ENCODE measurements at places on chromosomes 12 and 14.

GRCh38 chr12:107912421-107913004 is 138.0 kb downstream of the ASCL4 start:
- H3K27me3 ChIP-seq = peaks cover 93% of the 10 kb centered on the region
- DNase-seq = peak; percentile 52
- no peaks in the 10 kb centered on the region for H3K36me3 ChIP-seq
- peak overlapping the region; percentile 64 for H3K4me3 ChIP-seq
- H3K27ac ChIP-seq = no peak overlapping the region

DNA sequence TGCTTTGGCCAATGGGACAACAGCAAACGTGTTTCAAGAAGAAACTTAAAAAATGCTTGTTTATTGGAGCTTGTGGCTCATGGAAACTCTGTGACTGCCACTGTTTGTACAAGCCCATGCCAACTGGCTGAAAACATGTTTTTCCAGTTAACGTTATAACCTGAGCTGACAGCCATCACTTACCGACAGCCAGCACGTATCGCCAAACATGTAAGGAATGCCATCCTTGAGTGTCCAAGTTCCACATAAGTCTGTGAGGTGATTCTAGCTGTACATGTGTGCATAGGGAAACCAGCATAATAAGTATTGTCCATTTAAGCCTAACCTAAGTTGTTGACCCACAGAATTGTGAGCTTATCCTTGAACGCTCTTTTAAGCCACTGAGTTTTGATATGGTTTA is 596.9 kb downstream of the TRHDE start:
- no peaks in the 10 kb centered on the region for H3K36me3 ChIP-seq
- no peaks in the 10 kb centered on the region for H3K27me3 ChIP-seq
- DNase-seq = no peak
- no peaks in the 10 kb centered on the region for H3K4me1 ChIP-seq

GRCh38 chr12:97512696-97513095 is 50.1 kb downstream of the RMST start:
- no peaks in the 10 kb centered on the region for H3K36me3 ChIP-seq
- no peaks in the 10 kb centered on the region for H3K27me3 ChIP-seq
- H3K27ac ChIP-seq = no peak overlapping the region
- no peak for DNase-seq
- H3K4me1 ChIP-seq = no peaks in the 10 kb centered on the region

DNA sequence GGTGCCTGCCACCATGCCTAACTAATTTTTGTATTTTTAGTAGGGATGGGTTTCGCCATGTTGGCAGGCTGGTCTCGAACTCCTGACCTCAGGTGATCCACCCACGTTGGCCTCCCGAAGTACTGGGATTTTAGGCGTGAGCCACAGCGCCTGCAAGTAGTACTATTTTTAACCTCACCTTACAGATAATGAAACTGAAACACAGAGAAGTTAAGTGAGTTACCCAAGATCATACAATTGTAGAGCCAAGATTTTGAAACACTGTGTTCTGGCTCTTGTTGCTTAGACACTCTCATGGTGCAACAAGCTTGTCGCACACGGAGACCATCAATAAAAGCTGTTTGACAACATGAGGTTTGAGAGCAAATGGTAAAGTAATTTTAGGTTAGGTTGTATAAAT is 159.1 kb upstream of the LMNTD1 start:
- no peak for DNase-seq
- H3K36me3 ChIP-seq = no peaks in the 10 kb centered on the region
- no peak overlapping the region for H3K27ac ChIP-seq
- H3K27me3 ChIP-seq = no peaks in the 10 kb centered on the region
- H3K4me3 ChIP-seq = no peak overlapping the region
- no peaks in the 10 kb centered on the region for H3K4me1 ChIP-seq

DNA sequence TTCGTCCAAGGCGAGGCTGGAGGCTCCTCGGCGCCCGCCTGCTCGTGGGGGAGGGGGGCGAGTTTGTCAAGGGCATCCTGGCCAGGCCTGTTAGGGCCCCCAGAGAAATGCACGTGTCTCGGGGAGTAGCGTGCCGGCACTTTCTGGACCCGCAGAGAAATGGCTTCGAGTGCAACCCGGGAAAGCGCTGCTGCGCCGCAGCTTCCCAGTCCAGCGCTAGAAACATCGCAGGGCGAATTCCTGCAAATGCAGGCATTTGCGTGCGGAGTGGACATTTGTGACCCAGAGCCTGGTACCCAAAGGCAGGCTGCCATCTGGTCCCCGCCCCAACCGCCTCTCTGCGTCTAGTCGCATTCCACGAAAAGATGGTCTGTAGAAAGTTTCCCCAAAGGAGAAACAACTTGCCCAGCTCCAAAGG is 756 bp downstream of the LGR5 start:
- H3K4me1 ChIP-seq = peaks cover 11% of the 10 kb centered on the region
- no peak overlapping the region for H3K27ac ChIP-seq
- peaks cover 45% of the 10 kb centered on the region for H3K27me3 ChIP-seq

- H3K27me3 ChIP-seq = peaks cover 61% of the 10 kb centered on the region
- no peak for DNase-seq
- no peak overlapping the region for H3K27ac ChIP-seq
- no peaks in the 10 kb centered on the region for H3K4me1 ChIP-seq
- no peaks in the 10 kb centered on the region for H3K36me3 ChIP-seq
Measured at GRCh38 chr12:41983856-41984255, 160.8 kb downstream of the GXYLT1 start.

DNA sequence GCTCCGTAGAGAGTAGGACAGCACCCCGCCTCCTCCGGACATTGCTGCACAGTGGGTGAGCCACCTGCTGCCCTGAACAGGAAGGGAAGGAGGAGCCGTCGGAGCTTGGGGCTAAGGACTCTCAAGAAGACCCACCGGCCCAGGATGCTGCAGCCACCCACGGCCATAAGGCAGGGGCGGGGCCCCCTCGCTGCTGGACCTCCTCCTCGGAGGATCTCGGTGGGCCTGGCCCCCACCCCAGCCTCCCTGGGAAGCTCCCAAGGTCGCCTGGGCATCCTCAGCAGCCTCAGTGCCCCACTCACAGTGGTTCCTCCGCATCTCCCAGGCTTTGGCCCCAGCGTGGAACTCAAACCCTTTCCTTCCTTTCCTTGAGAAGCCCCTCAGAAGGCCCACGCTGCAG is 68.6 kb upstream of the DIO3 start:
- no peaks in the 10 kb centered on the region for H3K36me3 ChIP-seq
- H3K4me1 ChIP-seq = no peaks in the 10 kb centered on the region
- no peak for DNase-seq
- peaks cover 53% of the 10 kb centered on the region for H3K27me3 ChIP-seq
- no peak overlapping the region for H3K27ac ChIP-seq
- no peak overlapping the region for H3K4me3 ChIP-seq

DNA sequence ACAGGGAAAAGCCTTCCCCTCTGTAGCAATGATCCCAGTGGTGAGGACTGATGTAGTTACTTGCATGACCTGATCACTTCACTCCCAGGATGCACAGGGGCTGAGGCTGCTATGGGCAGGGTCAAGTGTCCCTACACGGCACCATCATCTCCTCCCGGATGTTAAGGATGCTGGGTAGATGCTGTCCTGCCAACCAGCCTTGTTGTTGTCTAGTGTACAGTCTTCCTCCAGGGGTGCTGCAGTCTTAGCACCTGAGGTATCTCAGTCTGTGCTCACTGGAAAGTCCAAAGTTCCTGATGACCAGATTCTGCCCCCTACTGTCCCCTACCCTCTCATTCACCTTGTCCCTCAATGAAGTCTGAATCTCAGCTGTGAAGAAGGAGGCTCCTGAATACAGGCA is 20.1 kb downstream of the CPM start:
- H3K27me3 ChIP-seq = peaks cover 28% of the 10 kb centered on the region
- no peak for DNase-seq
- H3K27ac ChIP-seq = no peak overlapping the region
- no peaks in the 10 kb centered on the region for H3K36me3 ChIP-seq
- no peaks in the 10 kb centered on the region for H3K4me1 ChIP-seq

GRCh38 chr14:36313898-36314297 is 6.5 kb downstream of the MBIP start:
- DNase-seq = no peak
- H3K27me3 ChIP-seq = no peaks in the 10 kb centered on the region
- peaks cover 32% of the 10 kb centered on the region for H3K36me3 ChIP-seq
- peaks cover 7% of the 10 kb centered on the region for H3K4me1 ChIP-seq
- no peak overlapping the region for H3K4me3 ChIP-seq
